ENCODE measurements at places on chromosomes 12 and 14. TPM values are rescaled to one million over a fixed set of nuclear protein-coding genes. Genes with fewer than 3 reads are reported as not detected.

DNA sequence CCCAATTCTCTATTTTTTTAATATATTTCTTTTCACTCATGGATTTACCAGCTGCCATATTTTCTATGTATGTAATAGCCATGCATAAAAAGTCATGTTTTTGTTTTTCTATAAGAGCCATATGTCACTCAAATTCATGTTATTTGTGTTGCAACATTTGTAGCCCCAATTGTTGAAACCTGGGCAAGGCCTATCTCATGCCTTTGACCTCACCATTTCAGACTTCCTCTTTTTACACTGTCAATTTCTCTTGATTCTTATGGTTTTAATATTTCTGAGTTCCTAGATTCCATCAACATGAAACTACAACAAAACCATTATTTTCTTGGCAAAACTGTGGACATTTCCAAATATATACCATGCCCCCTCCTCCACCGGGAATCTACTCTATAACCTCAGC is 647.5 kb downstream of the C12orf50 start:
- no peak for DNase-seq
- no peak overlapping the region for H3K27ac ChIP-seq
- no peaks in the 10 kb centered on the region for H3K27me3 ChIP-seq
- no peaks in the 10 kb centered on the region for H3K4me1 ChIP-seq
- no peak overlapping the region for H3K4me3 ChIP-seq
- no peaks in the 10 kb centered on the region for H3K36me3 ChIP-seq

- DNase-seq = peak; percentile 1
- H3K27me3 ChIP-seq = no peaks in the 10 kb centered on the region
- peak overlapping the region; percentile 45 for H3K27ac ChIP-seq
- H3K36me3 ChIP-seq = no peaks in the 10 kb centered on the region
- H3K4me3 ChIP-seq = no peak overlapping the region
These were observed 180.4 kb upstream of the FKBP4 start for GRCh38 chr12:2614341-2614740.

DNA sequence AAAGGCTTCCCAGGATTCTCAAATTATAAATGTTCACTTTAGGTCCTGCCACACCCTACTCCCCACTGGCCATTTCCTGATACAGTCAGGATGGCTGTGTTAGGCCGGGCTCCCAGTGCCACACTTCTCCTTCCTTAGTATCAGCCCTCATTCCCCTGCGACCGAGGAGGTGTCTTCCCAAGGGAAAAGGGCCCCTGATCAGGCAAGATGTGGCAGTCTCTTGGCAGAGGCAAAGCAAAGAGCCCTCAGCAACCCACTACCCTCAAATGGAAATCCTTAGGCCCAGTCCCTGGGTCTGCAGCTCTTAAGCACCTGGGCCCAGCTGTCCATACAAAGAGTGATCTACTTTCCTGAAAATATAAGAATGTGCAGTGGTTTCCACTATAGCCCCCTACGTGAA is 96.5 kb upstream of the VASH1 start:
- no peak for DNase-seq
- no peaks in the 10 kb centered on the region for H3K36me3 ChIP-seq
- no peak overlapping the region for H3K27ac ChIP-seq
- no peaks in the 10 kb centered on the region for H3K4me1 ChIP-seq
- H3K4me3 ChIP-seq = no peak overlapping the region

GRCh38 chr12:85405781-85406522 is 125.9 kb downstream of the ALX1 start:
- H3K27me3 ChIP-seq = no peaks in the 10 kb centered on the region
- no peak for DNase-seq
- H3K4me3 ChIP-seq = no peak overlapping the region

GRCh38 chr14:99838639-99839134 is 45.5 kb downstream of the EML1 start:
- peaks cover 4% of the 10 kb centered on the region for H3K4me1 ChIP-seq
- H3K36me3 ChIP-seq = no peaks in the 10 kb centered on the region
- no peak overlapping the region for H3K27ac ChIP-seq

Gene ABCD2
- 0.03 TPM for polyA plus RNA-seq

All from aorta (tissue), 5 donors.